ENCODE measurements at places on chromosomes 3 and 15.

DNA sequence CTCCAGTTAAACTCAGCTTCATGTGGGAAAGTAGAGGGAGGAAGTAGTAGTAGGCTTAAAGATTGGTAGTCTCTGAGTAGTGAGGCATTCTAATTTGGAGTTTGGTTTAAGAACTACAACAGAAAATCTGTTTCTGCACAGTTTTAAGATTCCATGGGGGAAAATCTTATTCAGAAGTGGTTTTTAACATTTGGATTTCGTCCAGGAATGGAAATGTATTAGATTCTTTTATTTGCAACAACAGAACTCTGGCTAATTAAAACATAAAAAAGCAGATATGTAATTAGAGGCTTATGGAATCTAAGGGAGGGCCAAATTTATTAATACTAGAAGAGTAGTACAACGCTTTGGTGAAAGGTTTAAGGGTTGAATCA, 36.0 kb downstream of the NECTIN3 start:
- DNase-seq, result no peak

GRCh38 chr3:100407977-100408532, 6.7 kb downstream of the LNP1 start:
- no peak for DNase-seq

DNA sequence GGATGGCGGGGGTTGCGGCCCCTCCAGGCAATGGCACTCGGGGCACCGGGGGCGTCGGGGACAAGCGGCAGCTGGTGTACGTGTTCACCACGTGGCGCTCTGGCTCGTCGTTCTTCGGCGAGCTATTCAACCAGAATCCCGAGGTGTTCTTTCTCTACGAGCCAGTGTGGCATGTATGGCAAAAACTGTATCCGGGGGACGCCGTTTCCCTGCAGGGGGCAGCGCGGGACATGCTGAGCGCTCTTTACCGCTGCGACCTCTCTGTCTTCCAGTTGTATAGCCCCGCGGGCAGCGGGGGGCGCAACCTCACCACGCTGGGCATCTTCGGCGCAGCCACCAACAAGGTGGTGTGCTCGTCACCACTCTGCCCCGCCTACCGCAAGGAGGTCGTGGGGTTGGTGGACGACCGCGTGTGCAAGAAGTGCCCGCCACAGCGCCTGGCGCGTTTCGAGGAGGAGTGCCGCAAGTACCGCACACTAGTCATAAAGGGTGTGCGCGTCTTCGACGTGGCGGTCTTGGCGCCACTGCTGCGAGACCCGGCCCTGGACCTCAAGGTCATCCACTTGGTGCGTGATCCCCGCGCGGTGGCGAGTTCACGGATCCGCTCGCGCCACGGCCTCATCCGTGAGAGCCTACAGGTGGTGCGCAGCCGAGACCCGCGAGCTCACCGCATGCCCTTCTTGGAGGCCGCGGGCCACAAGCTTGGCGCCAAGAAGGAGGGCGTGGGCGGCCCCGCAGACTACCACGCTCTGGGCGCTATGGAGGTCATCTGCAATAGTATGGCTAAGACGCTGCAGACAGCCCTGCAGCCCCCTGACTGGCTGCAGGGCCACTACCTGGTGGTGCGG, 1.9 kb downstream of the CHST2 start:
- DNase-seq, result peak; percentile 42

- no peak for DNase-seq
Observed at GRCh38 chr15:66752078-66752477, 50.0 kb downstream of the SMAD6 start.

GRCh38 chr15:91384189-91384730, 284.2 kb downstream of the SV2B start:
- no peak for DNase-seq

DNA sequence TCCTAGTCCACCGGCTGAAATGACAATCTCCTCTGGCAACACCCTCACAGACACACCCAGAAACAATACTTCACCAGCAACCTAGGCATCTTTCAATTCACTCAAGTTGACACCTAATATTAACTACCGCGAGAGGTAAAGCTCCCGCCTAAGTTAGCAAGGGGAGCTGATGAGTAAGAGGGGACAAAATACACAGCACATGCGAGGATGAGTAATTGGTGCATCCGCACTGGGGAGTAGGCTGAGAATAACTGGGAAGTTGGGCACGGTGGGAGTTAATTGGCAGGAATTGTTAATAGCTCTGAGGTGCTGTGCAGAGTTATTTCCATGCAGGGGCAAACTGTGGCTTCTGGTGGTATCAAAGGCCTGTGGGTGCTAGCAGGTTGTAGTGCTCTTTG, 14.5 kb upstream of the PLD1 start:
- peak; percentile 52 for DNase-seq

DNA sequence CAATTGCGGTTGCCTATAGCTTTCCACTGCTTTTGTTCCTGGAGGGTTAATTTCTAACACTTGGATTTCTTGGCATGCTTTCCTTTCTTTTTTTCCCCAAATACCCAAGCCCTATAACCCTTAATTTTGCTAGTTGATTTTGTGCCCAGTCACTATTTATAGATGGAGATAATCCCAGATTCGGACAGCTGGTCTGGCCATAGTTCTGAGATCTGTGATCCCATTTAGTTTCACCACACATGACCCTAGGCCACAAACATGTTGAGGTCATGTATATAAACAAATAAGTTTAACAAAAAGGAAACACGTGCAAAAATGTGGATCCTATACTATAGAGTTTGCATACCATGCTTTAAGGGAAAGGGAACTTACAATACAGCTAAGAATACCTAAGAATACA, 111.4 kb downstream of the ZMAT3 start:
- DNase-seq, result no peak

DNA sequence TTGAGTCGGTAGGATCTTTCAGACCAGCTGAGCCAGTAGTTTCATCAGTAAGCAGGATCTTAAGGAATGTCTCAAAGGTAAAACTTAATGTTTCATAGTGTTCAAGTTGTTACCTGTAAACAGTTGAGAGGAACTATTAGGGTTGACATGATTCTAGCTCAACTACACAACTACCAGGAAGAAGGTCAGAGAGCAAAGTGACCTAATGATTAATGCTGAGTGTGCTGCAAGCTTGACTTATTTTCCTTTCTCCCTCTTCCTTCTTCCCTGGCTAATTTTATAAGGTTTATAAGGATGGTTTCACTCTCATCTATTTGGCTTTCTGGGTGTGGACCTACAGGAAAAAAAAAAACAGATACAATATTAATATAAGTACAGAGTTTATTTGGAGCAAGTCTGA, 30.2 kb upstream of the LHFPL4 start:
- no peak for DNase-seq

DNA sequence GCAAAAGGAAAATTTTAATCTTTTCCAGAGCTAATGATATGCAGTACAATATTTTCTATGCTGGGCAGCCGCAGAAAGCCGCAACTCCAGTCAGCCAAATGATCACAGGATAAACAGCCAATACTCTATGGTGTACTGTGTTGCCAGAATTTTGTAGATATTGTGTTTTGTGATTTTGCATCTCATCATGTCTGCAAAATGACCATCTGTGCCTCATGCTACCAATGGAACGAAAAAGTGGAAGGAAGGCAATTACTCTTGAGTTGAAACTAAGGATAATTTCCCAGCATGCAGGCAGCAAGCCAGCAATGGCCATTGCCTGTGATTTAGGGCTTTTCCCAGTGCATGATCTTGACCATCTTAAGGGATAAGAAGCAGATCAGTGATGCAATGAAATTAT, 891.9 kb downstream of the PLOD2 start:
- DNase-seq, result no peak

- no peak for DNase-seq
Observed at GRCh38 chr15:81098861-81099651, 35.0 kb upstream of the CFAP161 start.

DNA sequence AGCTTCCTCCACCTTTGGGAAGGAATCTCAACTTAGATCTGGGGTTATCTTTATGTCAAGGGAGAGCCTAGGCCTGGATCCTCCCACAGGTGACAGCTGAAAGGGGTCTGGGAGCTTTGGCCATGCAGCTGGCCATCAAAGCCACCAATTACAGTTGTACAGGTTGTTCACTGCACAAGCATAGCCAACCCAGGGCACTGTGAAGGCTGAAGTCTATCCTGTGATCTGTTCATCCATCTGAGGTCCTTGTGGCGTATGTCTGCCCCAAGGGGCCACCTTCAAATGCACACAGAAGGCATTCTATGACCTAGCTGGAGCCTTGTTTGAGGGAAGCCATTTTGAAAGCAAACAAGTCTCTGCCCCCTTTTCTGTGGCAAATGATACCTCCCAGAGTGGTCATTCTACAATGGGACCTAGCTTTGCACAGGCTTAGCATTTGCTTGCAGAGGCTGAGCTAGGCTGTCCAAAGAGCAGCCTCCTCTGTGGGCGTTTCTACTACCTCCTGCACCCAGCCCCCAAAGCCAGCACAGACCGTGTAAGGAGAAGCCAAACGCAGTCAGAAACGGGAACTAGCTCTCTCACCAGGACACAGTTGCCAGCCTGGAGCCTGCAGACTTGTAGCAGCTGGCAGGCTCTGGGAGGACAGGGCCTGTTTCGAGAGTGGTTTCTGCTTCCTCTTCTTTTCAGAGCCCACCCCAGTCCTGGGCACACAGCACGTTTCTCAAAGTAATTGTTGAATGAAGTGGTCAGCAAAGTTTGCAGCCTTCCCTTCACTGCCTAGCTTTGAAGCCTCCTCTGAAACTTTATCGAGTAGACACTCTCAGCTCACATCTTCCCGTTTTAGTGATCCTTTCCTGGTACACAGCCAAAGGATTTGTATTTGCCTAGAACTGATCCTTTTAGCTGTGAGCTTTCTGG, 157.3 kb upstream of the SMAD3 start:
- DNase-seq, result peak; percentile 85

DNA sequence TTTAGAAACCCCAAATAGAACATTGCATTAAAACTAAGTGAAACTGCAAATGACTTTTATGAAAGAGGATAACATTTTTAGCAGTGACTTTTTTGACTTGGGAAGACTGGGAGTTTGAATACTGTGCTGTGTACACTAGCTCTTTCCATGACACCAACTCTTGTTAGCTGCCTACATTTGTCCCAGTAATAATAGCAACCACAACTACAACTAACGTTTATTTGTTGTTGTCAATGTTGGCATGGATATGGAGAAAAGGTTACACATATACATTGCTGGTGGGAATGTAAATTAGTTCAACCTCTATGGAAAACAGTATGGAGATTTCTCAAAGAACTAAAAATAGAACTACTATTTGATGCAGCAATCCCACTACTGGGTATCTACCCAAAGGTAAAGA, 329.6 kb upstream of the ADAMTS9 start:
- DNase-seq, result no peak

DNA sequence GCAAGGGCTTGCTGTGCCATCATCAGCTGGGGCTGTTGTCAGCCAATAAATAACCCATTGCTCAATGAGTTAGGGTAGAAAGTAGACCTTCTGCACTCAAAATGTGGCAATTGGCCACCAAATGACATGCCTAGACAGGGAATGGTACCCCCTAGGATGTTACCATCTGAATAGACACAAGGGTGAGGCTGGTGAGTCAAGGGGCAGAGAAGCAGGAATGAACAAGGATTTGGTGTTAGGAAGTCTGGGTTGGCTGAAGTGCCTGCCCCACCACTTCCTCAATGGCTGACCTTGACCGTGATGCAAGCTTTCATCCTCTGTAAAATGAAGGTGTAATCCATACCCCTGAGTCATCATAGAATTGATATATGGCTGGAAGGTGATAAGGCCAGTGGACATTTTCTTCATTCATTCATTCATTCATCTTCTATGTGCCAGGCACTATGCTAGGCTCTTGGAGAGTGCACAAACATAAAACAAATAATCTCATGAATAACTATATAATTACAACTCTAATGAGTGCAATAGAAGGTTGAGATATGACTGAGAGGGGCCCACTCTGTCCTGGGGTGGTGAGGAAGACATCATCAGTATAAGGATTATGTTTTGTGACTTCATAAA, 4.4 kb upstream of the CA12 start:
- no peak for DNase-seq

GRCh38 chr3:142863010-142863817, 25.7 kb downstream of the PCOLCE2 start:
- DNase-seq, result no peak

GRCh38 chr3:112671930-112672715, 31.2 kb upstream of the CCDC80 start:
- DNase-seq, result no peak

- no peak for DNase-seq
Observed at GRCh38 chr3:127461286-127461910, 129.1 kb downstream of the TPRA1 start.

GRCh38 chr3:45832699-45833098, 9.2 kb downstream of the LZTFL1 start:
- no peak for DNase-seq

- DNase-seq, result no peak
Observed at GRCh38 chr3:16102905-16103364, 71.5 kb upstream of the GALNT15 start.

- peak; percentile 82 for DNase-seq
Observed at GRCh38 chr3:65713016-65713415, 325.7 kb downstream of the MAGI1 start.

DNA sequence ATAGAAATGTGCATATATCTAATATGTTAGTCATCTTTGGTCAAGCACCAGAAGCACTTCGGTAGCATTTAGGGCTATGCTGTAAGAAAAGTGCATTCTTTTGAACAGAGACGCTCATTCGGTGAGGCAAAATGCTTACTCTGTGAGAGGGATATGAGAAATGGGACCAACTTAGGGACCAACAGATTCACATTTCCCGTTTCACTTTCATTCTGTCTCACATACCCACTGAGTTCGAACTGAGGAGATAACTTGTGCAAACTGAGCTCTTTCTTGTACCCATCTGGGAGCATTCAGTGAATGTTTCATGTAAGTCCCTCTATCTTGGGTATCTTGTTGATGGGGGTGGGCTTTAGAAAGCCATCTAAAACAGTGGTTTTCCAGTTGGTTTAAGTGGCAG, 135.3 kb downstream of the FEZF2 start:
- peak; percentile 40 for DNase-seq

GRCh38 chr3:108509263-108509662, 1.1 kb downstream of the MYH15 start:
- no peak for DNase-seq

GRCh38 chr15:47945872-47946650, 174.7 kb upstream of the SLC24A5 start:
- no peak for DNase-seq

DNA sequence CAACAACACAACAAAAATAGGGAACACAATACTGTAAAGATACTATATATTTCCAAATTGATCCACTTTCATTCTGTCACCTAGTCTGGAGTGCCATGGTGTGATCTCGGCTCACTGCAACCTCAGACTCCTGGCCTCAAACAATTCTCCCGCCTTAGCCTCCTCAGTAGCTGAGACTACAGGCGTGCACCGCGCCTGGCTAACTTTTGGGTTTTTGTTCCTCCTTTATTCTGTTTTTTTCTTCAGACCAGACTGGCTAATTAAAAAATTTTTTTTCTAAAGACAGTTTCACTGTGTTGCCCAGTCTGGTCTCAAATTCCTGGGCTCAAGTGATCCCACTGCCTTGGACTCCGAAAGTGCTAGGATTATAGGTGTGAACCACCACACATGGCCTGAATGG, 5.3 kb downstream of the BCL2L10 start:
- no peak for DNase-seq

GRCh38 chr3:65779390-65779789, 259.3 kb downstream of the MAGI1 start:
- no peak for DNase-seq

- DNase-seq, result peak; percentile 14
Observed at GRCh38 chr3:172516318-172517214, 6.7 kb downstream of the TNFSF10 start.

GRCh38 chr3:143902210-143902609, 53.9 kb upstream of the SLC9A9 start:
- DNase-seq, result no peak
